ENCODE measurements at places on chromosomes 5 and 9. TPM values are rescaled to one million over a fixed set of nuclear protein-coding genes. Genes with fewer than 3 reads are reported as not detected.

The SPINK13 gene
- not detected for total RNA-seq

The GLRX gene
- total RNA-seq: 14.0 TPM

The ELAVL2 gene
- 0.57 TPM for total RNA-seq

The BTNL9 gene
- 0.07 TPM for total RNA-seq

The TMEM252 gene
- not detected for total RNA-seq

The SOX30 gene
- total RNA-seq: not detected

The DOCK8 gene
- total RNA-seq: 0.34 TPM

All from nasal cavity respiratory epithelium epithelial cell of viscerocranial mucosa (primary cell).